ENCODE measurements at places on chromosomes 12 and 14.

GRCh38 chr12:108811411-108812180 lies 45.8 kb downstream of the SSH1 start:
- no peak for DNase-seq

DNA sequence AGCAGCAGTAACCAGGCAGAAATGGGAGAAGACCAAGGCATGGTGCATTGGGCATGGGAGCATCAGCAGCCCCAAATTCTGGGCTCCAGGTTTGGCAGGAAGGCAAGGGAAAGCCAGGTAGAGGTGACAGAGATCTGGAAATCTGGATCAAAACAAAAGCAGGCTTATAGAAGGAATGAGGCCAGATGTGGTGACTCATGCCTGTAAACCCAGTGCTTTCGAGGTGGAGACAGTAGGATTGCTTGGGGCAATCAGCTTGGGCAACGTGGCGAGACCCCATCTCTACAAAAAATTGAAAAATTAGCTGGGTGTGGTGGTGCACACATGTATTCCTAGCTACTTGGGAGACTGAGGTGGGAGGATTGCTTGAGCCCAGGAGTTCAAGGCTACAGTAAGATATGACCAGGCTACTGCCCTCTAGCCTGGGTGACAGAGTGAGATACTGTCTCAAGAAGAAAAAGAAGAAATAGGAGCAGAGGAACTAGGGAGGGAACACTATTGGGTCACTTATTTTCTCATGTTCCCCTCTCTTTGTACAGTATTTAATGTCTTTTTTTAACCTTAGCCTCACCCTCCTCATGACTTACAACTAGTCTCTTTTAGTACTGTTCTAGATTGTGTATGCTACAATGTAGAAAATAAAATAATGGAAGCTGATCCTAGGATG lies 25.1 kb downstream of the SLC4A8 start:
- DNase-seq = no peak

- DNase-seq = no peak
These were observed at the start of gene GPR132 for GRCh38 chr14:105065280-105066228. TSS of gene GPR132 (minus strand) at chr14:105065430. CDS start at chr14:105055420, 10,010 bp downstream.

DNA sequence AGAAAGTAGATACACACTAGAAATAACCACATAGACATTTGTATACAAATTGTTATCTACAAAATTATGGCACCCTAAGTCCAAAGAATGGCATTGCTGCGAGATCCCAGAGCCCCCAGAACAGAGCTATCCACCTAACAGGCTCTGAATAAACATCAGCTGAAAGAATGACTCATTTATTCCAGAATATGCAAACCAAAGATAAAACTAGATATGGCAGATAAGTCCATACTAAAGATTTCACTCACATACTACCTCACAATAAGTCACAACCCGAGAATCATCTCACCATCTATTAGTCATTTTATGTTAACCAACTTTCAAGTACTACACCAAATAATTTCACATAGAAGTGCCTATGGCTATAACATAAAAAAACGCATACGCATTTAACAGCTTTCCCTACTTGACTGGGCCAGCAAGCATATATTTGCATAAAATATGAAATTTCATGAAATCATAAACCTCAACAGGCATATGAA lies 5.6 kb downstream of the CNIH1 start:
- DNase-seq = no peak

DNA sequence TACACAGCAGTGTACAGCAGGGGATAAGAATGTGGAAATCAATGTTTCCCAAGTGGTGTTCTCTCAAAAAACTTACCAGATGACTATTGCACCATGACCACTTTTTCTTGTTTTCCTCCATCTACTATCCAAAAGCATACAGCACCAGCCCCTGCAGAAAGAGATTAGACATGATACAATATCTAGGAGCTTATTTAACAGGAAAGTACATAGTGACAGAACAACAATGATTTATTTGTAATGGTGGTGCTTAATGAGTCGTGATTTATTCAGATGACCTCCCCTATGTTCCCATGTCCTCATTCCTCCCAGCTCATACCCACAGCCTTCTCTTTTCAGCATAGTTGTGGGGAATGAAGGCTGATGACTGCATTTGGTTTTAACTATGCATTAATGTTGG lies 413.6 kb downstream of the BTG1 start:
- no peak for DNase-seq

- DNase-seq = no peak
These were observed 7.7 kb downstream of the TBX5 start for GRCh38 chr12:114397978-114398881.

- no peak for DNase-seq
These were observed 4.9 kb downstream of the CERS5 start for GRCh38 chr12:50162230-50162629.

DNA sequence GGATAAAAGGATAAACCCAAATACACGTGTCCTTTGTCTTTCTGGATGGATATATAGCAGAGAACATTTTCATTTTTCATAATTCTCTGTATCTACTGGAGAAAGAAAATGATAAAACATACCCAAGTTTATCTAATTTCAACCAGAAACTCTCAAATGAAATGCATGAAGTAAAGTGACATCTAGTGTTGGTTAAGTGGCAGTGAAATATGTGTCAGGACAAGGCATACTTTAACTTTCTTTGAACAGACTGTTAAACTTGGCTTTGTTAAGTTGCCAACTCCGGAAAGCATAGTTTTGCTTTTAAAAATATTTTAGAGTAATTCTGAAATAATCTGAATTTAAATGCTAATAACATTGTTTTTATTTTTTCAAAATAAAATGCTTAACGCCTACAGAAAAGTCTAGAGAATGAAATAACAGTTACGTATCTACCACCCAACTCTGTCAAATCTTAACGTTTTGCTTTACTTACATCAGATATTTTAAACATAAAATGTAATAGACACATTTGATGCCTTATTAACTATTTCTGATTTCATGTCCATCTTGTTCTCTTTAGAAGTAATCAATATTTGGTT lies 25.2 kb upstream of the NTN4 start:
- no peak for DNase-seq

DNA sequence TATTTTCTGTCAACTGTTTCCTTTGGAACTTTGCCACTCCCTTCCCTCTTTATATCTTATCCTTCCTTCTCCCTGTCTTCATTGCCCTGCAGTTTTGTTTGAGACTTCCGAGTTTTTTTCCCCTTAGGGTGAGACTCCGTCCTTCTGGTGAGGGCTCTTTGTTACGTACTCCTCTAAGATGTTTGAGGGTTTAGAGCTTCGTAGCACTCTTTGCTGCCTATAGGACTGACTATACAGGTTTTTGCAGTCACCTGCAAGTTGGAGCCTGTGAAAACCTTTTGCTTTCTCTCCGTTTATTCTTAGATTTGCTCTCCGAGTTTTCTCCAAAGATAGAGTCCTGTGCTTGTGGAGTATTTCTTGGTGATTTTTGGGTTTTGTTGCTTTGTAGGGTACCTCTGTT lies 41.7 kb upstream of the MYRFL start:
- DNase-seq = no peak

DNA sequence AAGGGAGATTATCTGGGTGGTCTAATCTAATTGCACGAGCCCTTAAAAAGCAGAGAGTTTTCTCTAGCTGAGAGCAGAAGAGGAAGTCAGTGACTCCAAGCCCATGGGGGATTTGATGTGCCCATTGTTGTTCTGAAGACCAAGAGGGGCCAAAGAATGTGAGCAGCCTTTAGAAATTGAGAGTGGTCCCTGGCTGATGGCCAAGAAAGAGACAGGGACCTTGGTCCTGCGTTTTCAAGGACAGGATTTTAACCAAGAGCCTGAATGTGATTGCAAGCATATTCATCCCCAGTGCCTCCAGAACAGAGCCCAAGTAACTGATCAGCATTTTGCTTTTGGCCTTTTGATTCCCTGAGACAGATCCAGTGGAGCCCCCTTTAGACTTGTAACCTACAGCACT lies 1353.9 kb downstream of the AACS start:
- DNase-seq = no peak

- DNase-seq = no peak
These were observed 118.2 kb downstream of the GPR135 start for GRCh38 chr14:59346796-59347510.

DNA sequence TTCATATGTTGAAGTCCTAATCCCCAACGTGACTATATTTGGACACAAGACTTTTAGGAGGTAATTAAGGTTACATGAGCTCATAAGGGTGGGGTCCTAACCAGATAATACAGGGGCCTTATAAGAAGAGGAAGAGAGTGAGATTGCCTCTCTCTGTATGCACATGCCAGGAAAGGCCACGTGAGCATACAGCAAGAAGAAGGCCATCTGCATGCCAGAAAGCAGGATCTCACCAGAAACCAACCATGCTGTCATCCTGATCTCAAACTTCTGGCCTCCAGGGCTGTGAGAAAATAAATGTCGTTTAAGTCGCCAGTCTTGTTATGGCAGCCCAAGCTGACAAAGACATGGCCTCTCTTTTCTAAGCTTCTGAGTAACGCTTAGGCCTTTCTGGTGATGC lies 69.0 kb upstream of the GPHB5 start:
- no peak for DNase-seq

DNA sequence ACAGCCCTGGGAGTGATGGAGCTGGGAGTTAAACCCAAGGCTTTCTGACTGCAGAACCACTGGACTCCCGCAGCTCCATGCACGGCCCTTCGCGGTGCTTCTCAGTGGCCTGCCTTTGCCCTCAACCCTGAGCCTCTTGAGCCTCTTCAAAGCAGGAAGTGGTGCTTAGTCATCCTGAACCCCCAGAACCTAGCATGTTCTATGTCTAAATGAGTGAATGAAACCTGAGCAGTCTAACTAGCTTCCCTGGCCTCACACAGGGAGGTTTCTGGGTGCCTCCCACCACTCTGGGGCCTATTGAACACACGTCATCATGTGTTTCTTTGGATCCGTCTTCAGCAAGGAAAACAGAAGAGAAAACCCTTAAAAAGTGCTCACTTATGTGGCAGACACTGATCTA lies 117.9 kb upstream of the SFSWAP start:
- DNase-seq = no peak

All from breast epithelium (tissue), 4 donors.